Skin of body (tissue), 3 donors: ENCODE measurements at places on chromosomes 12 and 14. TPM values are rescaled to one million over a fixed set of nuclear protein-coding genes. Genes with fewer than 3 reads are reported as not detected.

GRCh38 chr14:23450379-23450778, 14.9 kb upstream of the MYH7 start:
- no peak for DNase-seq

DNA sequence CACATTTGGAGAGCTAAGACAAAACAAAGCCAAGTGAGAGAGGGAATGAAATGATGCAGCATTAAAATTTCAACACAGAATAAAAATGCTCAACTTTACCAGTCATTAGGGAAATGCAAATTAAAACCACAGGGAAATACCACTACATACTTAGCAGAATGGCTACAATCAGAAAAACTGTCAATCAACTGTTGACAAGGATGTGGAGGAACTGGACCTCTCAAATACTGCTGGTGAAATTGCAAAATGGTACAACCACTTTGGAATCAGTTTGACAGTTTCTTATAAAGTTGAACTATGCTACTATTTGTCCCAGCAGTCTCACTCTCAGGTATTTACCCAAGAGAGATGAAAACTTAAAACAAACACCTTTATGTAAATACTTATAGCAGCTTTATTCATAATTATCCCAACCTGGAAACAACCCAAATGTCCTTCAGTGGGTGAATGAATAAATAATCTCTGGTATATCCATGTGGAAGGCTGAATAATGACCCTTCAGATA, 43.8 kb upstream of the KTN1 start:
- no peak for DNase-seq

GRCh38 chr14:30906752-30907658, 32.6 kb downstream of the COCH start:
- peak; percentile 33 for DNase-seq

- DNase-seq = no peak
Observed at GRCh38 chr14:92466059-92466458, 47.5 kb upstream of the RIN3 start.

DNA sequence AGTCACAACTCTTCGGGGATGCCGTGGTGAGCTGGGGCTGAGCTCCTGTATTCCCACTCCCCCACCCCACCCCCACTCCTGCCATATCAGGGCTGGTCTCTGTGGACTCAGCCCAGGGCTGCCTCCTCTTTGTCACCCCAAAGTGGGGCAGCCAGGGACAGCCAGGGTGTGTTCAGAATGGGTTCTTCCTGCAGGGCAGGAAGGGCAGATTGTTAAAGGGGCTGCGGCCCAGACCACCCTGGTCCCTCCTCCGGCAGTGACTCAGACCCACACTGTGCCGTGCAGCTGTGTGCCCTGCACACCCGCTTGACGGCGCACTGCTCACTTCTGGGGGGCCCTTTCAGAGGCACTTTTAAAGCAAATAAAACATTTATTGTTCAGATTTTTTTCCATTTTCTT, 9.3 kb downstream of the SLC48A1 start:
- no peak for DNase-seq

DNA sequence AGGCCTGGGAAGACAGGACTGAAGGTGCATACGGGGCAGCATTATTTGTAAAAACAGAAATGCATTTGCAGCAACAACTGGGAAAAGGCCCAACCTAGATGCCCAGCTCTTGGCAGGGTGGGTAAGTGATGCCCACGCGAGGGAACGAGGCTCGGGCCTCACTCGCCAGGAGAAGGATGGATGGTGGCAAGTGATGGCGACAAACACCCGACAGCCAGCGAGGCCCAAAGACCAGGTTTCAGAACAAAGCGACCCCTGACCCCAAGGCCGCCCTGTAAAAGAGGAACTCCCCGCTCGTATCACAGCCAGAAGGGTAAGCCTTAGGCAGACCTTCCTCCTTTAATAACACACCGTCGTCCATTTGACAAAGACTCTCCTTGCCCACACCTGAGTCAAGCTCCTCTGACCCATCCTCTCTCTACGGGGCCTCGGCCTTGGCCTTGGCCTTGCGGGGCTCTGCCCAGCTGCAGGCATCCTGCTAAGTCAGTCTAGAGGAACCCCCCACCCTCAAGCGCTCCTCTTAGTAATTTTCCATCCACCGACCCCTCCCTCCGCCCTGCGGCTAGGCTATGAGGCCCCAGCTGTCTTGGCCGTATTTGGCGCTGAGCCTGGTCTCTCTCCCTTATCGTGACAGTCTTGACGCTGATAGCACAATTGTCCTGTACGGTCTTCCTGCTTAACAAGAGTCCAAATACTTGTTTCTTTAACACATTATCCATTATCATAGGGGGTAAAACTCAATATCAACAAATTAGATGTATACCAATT, 80.2 kb downstream of the NCOR2 start:
- DNase-seq = peak; percentile 19

GRCh38 chr12:2354151-2354991, 301.6 kb downstream of the CACNA1C start:
- DNase-seq = no peak

DNA sequence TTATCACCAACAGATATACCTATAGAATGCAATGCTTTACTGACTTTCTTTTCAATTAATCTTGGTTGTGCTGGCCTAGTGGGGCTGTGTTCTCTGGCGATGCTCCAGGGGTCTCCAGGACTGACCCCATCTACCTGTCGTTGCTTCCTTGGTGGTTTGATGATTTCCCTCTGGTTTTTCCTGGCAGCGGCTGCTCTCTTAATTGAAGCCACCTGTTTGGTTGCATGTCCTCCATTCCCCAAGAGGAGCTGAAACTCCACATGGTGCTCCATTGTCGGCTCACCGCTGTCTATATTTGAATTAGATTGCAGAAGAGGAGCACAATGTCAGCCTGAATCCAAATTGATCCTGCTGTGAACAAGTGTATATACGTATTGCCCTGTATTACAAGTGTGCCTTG, 7.1 kb upstream of the IFNG-AS1 start:
- no peak for DNase-seq

- DNase-seq = no peak
Observed at GRCh38 chr12:57579677-57580465, 11.1 kb upstream of the PIP4K2C start.

DNA sequence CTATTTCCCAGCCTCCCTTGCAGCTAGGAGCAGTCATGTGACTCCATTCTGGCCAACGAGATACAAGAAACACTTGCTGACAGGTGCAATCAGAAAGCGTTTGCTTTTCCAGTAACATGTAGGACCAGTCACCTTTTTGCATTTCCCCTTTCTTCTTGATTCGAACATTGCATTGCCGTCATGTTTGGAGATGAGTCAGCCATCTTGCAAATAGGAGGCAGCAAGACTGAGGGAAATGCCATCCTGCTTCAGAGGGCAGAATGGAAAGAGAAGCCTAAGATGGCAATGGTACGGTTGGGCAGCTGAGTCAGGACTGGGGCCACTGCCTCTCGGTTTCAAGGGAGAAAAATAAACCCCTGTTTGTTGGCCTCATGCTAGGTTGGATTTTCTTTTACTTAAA, 34.5 kb upstream of the GPR132 start:
- DNase-seq = no peak

- no peak for DNase-seq
Observed at GRCh38 chr12:6382371-6382770, 1.6 kb upstream of the LTBR start.

DNA sequence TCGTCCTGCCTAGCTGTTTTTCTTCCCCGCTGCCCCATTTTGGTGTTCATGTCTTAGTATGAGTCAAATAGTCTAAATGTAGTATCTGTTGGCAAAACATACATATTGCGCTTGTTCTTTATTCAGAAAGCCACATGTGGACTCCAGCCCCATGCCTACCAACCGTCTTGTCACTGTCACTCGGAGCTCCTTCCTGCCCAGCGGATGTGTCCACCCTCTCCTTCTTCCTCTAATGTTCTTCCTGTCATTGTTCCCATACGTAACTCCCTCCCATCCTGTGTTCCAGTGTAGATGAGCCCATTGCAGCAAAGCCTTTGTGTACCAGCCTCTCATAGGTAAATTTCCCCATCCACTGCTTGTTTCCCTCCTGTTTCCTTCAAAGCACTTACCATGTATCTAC, 120.5 kb downstream of the TMX1 start:
- DNase-seq = no peak

GRCh38 chr12:14962797-14963196, 1.4 kb upstream of the ARHGDIB start:
- DNase-seq = no peak

DNA sequence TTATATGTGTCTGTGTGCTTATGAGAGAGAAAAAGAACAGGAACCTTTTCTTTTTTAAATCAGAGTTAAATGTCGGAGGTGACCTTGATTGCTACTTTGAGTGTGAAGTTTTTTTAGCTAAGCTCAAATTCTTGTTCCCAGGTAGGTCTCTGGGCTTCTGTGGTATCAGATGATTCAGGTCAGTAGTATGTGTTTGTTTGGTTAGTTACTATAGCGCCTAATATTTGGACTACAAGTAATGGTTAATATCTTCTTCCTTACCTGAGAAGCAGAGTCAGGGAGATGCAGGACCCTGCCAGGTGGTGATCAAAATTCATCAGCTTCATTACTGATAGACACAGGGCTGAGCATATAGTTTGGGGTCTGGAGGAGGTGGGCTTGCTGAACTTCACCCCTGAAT, 30.8 kb downstream of the ADCK1 start:
- DNase-seq = no peak

DNA sequence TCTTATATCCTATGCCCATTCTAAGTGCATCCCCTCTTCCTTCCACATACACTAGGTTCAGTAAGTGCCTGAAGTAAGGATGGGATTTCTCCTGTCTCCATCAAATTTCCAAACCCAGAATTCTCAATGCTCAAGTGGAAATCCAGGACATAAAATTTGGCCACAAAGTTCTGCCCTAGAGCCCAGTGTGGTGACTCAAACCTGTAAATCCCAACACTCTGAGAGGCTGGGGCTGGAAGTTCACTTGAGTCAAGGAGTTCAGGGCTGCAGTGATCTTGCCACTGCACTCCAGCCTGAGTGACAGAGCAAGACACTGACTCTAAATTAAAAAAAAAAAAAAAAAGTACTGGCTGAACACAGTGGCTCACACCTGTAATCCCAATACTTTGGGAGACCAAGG, 4.5 kb upstream of the ARF3 start:
- DNase-seq = no peak

DNA sequence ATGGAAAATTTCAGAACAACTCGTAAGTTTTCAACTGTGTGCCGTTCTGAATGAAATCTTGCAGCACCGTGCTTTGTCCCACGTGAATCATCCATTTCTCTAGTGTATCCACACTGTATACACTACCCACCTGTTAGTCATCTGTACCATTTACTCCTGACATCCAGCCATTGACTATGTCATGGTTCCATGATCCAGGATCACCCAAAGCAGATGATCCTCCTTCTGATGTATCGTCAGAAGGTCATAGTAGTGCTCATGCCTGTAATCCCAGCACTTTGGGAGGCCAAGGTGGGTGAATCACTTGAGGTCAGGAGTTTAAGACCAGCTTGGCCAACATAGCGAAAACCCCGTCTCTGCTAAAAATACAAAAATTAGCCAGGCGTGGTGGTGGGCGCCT, 122.9 kb downstream of the PPHLN1 start:
- no peak for DNase-seq

DNA sequence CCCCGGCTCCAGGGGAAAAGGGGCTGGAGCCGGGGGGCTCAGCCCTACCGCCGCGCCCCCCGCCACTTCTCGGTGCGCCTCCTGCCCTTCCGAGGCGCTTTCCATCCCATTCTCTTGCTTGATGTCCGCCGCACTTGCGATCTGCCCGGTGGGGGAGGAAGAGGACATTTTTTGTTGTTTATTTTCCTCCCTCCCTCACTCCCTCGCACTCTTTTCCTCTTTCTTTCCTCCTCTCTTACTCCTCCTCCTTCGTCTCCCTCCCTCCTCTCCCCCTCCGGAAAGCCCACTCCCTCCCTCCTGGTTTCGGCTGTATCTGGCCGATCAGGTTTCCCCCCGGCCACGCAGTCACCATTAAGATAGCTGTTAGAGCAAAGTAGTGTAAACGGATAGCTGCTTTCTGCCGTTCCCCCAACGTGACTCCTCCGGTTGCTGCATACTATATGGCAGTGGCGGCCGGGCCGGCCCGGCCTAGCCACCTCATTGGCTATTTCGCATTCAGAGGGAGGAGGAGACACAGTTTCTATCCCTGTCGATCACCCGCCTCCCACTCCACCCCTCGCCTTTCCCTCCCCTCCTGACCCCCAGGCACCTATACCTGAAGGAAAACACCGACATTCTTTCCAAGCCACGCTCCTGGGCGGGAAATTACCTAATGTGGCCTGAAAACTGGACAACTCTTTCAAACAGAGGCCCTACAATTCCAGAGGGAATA, at the start of gene SIX4:
SIX4 (minus strand) TSS at position 445 of the 712 bp plus-strand sequence; CDS start at position 168, 277 bp downstream.
- DNase-seq = peak; percentile 48

DNA sequence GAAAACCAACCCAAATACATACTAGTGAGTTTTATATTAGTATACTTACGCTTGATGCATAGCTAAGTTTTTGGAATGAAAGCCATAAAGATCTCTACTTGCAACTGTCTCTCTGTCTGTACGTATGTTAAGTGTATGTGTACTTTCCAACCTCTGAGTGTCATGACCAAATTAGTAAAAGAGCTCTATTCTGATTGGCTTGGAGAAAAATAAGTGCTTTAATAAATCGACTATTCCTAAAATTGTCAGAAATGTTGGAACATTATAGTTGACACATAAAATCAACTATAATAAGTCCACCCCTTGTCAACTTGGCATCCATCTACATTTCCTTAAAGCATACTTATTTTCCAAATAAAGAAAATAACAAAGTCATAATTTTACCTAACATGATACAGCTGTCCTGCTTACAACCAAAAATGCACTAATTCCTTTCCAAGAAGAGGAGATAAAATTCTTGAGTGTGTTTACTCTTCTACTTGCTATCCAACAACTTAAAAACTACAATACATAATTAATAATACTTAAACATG, 507.4 kb upstream of the ATP2B1 start:
- no peak for DNase-seq

DNA sequence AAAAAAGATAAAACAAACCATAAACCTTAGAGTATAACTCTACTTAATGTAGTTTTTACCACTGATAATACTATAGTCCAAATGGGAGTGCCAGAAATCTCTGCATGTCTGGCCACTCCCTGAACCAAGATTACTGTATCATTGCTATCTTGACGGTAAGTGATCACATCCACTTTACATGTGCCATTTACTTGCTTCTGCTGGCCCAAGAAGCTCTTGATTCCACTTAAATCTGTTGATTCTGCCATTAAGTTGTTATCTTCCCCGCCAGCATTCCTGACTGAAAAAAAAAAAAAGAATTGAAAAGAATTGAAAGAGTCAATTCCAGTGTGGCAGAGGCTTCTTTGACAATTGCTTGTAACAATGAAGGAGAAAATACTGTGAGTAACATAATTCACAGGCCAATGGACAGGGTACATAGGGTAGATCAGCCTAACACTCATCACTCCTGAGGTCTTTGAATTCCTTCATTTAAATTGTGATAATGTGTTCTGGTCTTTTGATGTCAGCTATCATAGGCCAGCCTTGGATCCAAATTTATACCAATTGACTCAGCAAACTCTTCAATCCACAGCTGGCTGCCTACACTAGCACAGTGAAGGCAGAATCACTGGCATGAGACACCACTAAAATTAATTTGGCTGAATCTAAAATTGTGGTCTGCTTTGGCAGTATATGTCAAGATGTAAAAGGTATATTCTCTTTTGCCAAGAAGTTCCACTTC, 665.2 kb upstream of the FLRT2 start:
- no peak for DNase-seq

- no peak for DNase-seq
Observed at GRCh38 chr14:58258156-58258555, 13.5 kb downstream of the PSMA3 start.

CLBA1 gene
- 3.5 TPM for total RNA-seq

HOXC10 gene
- 2.6 TPM for total RNA-seq

GRIN2B gene
- 0.30 TPM for total RNA-seq

PLEKHD1 gene
- total RNA-seq = 0.20 TPM

GPX2 gene
- 0.20 TPM for total RNA-seq

FLVCR2 gene
- total RNA-seq = 5.6 TPM

RDH12 gene
- total RNA-seq = 21.7 TPM

NPAS3 gene
- 3.8 TPM for total RNA-seq

APAF1 gene
- 32.0 TPM for total RNA-seq
